ENCODE measurements at places on chromosomes 11 and 22. TPM values are rescaled to one million over a fixed set of nuclear protein-coding genes. Genes with fewer than 3 reads are reported as not detected.
A peak's percentile ranks its signal among the peaks of the same experiment; 100 is the strongest.

- no peak overlapping the region for H3K27ac ChIP-seq
- H3K36me3 ChIP-seq = peaks cover 14% of the 10 kb centered on the region
- no peak overlapping the region for H3K4me3 ChIP-seq
- H3K27me3 ChIP-seq = no peaks in the 10 kb centered on the region
- peaks cover 5% of the 10 kb centered on the region for H3K4me1 ChIP-seq
Observed at GRCh38 chr22:46767249-46767985, 5.0 kb downstream of the TBC1D22A start.

- H3K27me3 ChIP-seq = no peaks in the 10 kb centered on the region
- no peak overlapping the region for H3K27ac ChIP-seq
- no peak for DNase-seq
- H3K4me1 ChIP-seq = no peaks in the 10 kb centered on the region
Observed at GRCh38 chr11:84103096-84103495, 816.9 kb upstream of the CCDC90B start.

DNA sequence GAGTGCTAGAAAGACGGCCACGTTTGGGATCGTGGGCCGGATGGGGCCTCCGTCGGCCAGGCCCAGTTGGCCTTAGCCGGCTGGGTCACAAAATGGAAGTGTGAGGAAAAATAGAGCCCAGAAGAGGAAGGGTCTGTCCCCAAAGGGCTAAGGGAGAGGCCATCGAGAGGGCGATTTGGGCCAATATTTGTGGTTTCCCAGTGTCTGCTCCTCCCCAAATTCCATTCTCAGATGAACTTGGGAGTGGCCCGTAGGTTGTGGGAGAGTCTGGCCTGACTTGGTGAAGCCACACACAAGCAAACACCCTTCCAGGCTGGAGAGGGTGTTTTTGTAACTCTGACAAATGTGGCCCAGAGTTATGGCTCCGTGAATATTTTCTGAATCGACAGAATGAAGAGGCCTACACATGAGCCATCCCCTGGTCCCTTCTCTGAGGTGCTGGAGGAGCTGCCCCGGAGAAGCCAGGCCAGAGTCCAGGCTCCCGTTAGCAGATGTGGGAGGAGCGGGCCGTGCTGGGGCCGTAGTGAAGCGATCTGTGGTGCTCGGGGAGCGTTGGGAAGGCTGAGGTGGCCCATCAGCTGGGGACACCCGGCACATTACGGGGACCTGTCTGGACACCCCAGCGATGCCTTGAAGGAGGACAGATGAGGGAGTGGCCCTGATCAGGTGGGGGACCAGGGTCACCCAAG lies 73.5 kb upstream of the PPARA start:
- H3K4me3 ChIP-seq = peak overlapping the region; percentile 88
- peaks cover 54% of the 10 kb centered on the region for H3K4me1 ChIP-seq
- peaks cover 95% of the 10 kb centered on the region for H3K36me3 ChIP-seq

DNA sequence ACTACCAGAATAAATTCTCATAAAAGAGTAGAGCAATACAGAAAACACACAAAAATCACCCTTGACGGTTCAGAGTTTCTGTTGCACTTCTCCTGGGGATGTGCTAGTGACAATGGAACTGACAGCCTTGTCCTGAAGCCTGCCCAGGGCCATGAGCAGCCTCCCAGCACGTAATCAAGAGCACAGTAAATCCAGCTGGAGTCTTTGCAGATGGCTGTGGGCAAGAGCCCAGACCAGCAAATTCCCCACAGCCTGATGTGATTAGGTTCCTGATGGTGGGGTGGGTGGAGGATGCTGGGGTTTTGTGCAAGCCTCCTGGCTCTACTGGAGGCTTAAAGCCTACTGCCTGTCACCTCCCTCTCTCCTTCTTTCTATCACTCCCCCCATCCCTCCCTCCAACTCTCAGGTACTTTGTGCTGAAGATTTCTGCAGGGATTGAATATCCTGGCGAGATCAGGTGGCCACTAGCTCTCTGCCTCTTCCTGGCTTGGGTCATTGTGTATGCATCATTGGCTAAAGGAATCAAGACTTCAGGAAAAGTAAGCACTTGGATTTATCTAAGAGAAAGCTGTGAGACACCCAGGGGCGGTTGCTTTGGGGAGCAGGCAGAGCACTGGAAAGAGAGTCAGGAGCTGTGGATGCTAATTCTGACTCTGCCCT lies 18.1 kb downstream of the SLC6A5 start:
- no peaks in the 10 kb centered on the region for H3K36me3 ChIP-seq
- H3K27me3 ChIP-seq = no peaks in the 10 kb centered on the region
- no peaks in the 10 kb centered on the region for H3K4me1 ChIP-seq
- no peak for DNase-seq
- no peak overlapping the region for H3K27ac ChIP-seq

RTN4RL2 gene
- not detected for total RNA-seq
